Stimulated activated CD8-positive, alpha-beta memory T cell treated with anti-CD3 and anti-CD28 coated beads, Interleukin-12 subunit alpha, Interleukin-12 subunit beta, amount 100 ng/mL, for 4 hours (primary cell): ENCODE measurements at places on chromosomes 6 and 20.

GRCh38 chr20:39042279-39043150 lies 80.4 kb downstream of the DHX35 start:
- no peak for DNase-seq

- DNase-seq = no peak
Observed at GRCh38 chr6:63661769-63662168, 26.2 kb downstream of the PHF3 start.

DNA sequence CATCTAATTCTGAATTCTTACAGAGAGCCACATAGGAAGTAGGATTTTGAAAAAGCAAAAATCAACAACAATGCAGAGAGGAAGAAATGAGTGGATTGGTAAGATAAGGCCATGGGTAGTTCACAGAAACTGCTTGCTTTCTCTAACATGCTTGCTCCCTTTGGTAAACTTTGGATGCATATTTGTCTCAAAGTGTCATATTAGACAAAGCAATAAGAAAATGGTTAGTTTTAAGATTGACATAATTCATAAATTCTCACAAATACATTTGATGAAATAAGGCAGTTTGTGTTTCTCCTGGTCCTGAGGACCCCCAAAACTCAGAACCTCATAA lies 31.7 kb downstream of the UTRN start:
- no peak for DNase-seq

DNA sequence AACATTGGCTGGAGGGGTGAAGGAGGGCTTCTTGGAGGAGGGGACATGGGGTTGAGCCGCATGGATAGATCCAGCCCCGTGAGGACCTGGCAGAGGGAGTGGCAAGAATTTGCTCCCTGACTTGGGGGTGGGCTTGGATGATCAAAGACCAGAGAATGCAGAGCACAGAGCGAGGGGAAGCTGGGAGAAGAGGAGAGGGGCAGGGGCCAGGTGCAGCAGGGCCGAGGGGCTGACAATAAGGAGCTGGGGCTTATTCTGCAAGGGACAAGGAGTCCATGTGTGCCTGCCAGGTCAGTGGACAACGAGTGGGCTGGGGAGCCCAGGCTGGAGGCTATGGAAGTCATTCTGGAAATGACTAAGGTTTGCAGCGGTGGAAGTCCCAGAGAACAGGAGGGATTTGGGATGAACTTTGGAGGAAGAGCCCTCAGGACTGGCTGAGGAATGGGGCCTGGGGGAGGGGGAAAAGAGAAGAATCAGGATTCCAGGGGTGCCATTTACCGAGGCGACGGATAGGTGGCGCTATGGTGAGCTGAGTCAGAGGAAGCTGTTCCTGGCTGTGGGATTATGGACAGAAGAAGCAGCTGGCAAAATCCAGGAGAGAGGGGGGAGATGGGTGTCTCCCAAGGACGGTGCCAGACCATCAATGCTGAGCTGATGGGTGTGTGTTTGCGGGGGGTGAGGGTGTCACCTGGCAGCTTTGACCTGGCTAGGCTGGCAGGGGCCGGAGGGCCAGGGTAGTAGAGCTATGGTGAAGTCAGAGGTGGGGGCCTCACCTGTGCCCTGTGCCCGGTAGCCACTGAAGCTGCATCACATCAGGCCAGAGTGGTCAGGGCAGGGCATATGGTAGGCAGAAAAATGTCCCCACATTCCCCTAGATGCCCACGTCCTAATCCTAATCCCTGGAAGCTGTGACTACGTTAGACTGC lies 7.8 kb downstream of the KCNG1 start:
- DNase-seq = no peak

GRCh38 chr6:107614828-107615227 lies 124.9 kb downstream of the SOBP start:
- DNase-seq = no peak

DNA sequence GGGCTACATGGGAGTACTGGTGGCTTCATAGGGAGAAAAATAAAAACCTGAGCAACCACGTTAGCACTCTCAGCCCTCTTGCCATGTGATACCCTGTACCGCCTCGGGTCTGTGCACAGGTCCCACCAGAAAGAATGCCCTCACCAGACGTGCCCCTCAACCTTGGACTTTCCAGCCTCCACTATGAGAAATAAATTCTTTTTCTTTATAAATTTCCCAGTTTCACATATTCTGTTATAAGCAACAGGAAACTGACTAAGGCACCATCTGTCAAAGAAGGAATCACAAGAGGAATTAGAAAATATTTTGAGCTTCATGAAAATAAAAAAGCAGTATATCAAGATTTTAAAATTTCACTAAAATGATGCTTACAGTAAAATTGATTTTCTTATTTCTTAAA lies 168.4 kb upstream of the BMP5 start:
- no peak for DNase-seq
